ENCODE measurements at places on chromosomes 16 and 17.
A peak's percentile ranks its signal among the peaks of the same experiment; 100 is the strongest.

DNA sequence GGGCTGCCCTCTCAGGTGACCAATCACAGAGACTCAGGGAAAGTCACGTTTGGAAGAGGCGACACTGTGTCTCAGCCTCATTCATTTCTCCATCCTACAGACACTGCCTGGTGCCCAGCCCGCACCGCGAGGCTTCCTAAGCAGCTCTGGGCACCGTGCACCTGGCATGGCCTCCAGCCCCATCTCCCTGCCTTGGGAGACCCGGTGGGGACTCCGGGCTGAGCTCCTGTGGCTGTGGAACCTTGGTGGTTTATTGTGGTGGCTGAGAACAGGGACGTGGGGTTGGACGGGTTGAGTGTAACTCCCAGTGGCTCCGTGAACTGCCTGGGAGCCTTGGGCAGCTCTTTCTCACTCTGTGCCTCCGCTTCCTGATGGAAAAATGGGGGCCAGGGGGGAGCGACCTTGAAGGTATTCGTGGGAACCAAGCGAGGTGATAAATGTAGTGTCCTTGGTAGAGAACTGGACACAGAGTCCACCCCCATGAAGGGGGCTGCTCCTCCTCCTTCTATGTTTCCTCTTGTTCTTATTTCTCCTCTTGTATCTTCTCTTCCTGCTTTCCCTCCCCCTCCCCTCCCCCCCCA, 215.4 kb downstream of the SEC14L1 start:
- no peak for DNase-seq

- no peak for DNase-seq
Measured at GRCh38 chr17:4665027-4665426, 23.5 kb upstream of the ALOX15 start.

DNA sequence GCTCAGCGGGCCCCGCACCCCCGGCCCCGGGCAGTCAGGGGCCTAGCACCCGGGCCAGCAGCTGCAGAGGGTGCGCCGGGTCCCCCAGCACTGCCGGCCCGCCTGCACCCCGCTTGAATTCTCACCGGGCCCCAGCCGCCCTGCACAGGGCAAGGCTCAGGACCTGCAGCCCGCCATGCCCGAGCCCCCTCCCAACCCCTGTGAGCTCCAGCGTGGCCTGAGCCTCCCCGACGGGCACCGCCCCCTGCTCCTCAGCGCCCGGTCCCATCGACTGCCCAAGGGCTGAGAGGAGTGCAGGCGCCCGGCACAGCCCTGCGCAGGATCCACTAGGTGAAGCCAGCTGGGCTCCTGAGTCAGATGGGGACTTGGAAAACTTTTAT, 1.7 kb upstream of the BRCA1 start:
- DNase-seq = no peak

GRCh38 chr16:69709456-69710084, 16.8 kb downstream of the NQO1 start:
- no peak for DNase-seq

DNA sequence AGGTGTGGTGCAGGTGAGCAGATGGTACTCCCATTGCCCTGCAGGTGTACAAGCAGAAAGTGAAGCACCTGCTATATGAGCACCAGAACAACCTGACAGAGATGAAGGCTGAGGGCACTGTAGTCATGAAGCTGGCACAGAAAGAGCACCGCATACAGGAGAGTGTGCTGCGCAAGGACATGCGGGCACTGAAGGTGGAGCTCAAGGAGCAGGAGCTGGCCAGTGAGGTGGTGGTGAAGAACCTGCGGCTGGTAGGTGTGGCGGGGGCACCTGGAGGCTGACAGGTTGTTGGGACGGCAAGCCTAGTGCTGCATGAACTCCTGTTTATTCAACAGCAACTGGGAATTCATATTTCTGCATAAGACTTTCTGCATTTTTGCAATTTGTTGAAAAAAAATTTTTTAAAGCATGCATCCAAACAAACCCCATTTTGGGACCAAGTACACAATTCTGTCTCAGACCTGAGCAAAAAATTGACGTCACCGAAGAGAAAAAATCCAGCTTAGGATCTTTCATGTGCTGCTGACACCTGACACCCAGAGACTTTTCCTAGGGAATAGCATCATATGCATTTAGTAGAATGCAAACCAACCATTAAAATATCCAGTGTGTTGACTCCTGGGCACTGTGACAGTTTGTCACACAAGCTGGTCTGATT, 13.5 kb upstream of the DBNDD1 start:
- no peak for DNase-seq

DNA sequence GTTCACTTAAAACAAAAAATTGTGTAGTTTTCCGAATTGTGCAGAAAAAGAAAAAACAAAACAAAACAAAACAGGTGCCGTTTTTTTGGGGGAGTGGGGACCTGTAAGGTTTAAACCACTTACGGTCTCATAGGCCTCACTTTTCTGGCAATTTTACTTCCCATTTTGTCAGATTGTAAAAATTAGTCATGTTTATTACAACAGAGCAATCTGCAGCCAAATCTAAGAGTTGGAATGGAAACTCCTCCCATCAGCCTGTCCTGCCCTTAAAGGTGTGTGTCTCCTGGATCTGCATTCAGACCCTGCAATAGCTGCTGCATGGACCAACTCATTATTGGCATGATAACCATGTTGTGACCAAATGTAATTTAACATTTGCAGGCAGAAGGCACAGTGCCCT, 8.2 kb upstream of the SALL1 start:
- DNase-seq = no peak

DNA sequence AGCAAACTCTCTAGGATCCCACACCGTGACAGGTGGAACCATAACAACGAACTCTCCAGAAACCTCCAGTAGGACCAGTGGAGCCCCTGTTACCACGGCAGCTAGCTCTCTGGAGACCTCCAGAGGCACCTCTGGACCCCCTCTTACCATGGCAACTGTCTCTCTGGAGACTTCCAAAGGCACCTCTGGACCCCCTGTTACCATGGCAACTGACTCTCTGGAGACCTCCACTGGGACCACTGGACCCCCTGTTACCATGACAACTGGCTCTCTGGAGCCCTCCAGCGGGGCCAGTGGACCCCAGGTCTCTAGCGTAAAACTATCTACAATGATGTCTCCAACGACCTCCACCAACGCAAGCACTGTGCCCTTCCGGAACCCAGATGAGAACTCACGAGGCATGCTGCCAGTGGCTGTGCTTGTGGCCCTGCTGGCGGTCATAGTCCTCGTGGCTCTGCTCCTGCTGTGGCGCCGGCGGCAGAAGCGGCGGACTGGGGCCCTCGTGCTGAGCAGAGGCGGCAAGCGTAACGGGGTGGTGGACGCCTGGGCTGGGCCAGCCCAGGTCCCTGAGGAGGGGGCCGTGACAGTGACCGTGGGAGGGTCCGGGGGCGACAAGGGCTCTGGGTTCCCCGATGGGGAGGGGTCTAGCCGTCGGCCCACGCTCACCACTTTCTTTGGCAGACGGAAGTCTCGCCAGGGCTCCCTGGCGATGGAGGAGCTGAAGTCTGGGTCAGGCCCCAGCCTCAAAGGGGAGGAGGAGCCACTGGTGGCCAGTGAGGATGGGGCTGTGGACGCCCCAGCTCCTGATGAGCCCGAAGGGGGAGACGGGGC, 1.3 kb downstream of the SPN start:
- DNase-seq = no peak

- no peak for DNase-seq
Measured at GRCh38 chr16:46737621-46738214, 10.4 kb downstream of the MYLK3 start.

- no peak for DNase-seq
Measured at GRCh38 chr16:12258861-12259645, 282.5 kb downstream of the SNX29 start.

- DNase-seq = no peak
Measured at GRCh38 chr16:19822533-19822932, 62.1 kb downstream of the GPRC5B start.

DNA sequence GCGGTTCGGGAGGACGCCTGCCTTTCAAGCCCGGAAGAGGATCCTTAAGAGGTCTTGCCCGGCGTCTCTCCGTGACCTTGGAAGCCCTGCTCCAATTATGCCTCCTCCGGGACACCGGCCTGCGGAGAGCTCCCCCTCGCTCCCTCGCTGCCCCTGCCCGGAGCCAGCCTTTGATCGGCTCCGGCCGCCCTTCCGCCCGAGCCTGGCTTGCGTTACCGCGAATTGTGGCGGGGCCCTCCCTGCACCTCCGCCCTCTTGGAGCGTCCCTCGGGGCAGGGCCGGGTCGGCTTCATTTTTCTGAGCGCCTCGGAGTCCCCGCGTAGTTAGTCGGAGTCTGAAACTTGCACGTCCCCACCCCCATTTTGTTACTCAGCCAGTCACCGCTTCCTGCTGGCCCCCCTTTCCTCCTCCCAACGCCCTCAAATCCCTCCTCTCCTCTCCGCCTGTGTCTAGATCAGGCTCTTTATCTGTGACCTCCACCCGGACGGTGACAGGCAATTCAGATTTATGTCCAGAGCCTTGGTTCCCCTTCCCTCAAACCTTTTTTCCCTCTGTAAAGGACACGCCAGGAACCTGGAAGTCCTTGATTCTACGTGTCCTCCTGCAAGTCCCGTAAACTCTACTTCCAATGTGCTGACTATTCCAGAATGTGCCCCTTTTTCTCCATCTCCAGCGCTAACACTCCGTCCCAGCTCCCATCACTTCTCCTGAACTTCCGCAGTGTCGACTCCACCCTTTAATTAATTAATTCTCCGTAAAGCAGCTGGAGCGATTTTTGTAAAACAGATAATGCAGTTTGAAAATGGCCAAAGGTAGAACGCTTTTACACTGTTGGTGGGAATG, 569 bp upstream of the RABEP2 start:
- DNase-seq = peak; percentile 52

GRCh38 chr17:68512960-68513474, 787 bp downstream of the PRKAR1A start:
- no peak for DNase-seq

DNA sequence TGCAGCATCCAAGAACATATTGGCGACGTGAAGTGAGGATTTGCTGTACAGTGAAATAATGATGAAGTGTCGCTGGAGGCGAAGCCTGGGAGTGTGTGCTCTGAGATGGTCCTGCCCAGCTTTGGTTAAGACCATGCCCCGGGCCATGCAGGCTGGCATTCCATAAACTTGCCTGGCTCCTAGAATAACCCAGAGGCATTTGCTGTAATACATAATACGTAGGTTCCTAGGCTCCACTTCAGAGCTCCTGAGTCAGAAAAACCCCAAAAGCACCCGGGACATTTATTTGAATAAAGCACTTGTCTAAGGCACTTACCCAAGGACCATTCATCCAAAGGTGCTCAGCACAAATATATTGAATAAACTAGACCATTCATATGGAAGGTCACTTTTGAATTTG, 279.3 kb downstream of the ABCC12 start:
- no peak for DNase-seq

GRCh38 chr16:52095471-52095870, 451.5 kb downstream of the TOX3 start:
- no peak for DNase-seq

DNA sequence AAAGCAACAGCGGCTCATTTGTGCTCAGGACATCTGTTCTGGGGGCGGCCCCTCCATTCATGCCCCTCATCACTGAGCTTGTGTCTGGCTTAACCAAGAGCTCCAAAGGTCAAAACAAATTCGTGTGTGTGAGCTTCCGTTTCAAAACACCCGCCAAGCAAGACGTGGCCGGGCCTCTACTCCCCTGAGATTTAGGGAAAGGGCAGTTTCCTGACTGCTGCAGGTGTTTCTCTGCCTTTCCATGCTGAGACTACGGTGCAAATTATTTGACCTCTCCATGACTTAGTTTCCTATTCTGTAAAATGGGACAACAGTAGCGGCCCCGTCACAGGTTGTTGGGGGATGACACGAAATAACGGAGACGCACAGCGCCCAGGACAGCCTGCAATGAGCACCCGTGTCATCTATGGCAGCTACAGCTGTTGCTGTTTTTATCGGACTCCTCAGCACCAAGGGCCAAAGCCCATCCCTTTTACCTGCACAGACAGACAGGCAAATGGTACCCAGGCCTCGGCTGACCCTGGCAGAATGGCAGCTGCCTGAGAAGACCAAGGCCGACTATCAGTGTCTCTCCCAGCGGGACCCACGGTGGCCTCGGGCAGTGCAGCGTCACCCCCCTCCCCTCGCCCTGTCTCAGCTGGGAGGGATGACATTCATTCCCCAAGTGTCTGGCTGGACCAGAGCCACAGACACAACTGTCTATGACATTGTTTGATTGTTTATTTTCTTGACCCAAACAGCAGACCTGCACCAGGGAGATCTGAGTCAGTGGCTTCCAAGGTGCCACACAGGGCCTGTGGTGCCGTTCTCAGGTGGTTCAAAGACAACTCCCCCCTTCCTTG, 50.7 kb upstream of the DOC2B start:
- no peak for DNase-seq

- no peak for DNase-seq
Measured at GRCh38 chr17:41811549-41812380, at the start of gene P3H4. TSS of gene P3H4 (minus strand) at chr17:41811949. CDS start at chr17:41811915, 34 bp downstream.

- DNase-seq = no peak
Measured at GRCh38 chr16:22186517-22186916, 19.6 kb upstream of the EEF2K start.

GRCh38 chr17:66430846-66431795, 128.7 kb downstream of the PRKCA start:
- no peak for DNase-seq

DNA sequence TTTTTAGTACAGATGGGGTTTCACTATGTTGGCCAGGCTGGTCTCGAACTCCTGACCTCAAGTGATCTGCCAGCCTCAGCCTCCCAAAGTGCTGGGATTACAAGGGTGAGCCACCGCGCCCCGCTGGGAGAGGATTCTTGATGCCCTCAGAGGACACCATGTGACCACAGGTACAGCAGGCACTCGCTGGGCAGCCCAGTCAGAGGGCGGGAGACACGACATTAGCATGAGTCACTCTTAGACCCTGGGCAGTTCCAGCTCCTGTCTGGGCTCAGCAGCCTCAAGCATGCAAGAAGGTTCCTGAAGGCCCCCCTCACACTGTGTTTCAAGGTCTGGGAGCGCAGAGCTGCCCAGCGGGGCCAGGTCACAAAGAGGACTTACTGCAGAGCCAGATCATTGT, 11.9 kb downstream of the STAC2 start:
- no peak for DNase-seq

GRCh38 chr16:69566240-69566980, 644 bp downstream of the NFAT5 start:
- DNase-seq = no peak

DNA sequence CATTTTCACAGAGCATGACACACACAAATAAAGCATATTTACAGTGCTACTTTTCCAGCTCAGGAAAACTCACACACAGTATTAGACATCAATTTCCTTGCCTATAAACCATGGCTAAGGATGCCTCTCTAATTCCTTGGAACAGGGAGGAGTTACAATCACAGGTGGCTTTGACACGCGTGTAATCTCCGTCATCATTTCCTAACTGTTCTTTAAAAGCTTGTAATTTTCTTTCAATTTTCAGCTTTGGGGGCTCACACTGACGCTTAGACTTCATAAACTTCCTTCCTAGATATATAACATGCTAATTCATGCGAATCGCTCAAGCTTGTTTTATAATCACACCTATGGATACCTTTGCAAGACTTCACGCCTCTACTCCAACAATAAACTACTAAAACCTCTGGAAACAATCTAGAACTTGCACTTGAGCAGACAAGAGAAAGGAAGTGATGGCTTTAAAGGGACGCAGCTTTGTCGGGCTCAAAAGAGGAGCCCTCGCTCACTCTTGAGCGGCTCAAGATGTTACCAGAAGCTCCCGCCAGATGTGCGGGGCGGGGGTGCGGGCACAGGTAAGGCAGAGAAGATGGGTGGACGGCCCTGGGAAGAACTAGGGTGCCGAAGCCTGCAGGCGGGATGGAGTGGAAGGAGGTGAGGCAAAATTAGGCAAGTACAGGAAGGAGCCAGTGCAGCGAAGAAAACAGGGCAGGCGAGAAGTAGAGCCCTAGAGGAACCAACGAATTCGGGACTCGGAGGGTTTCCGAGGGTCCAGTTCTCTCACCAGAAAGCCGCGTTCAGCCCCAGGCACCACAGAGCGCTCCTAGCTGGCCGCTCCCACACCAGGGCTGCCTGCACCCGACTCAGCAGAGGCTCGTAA, 631 bp downstream of the RETREG3 start:
- DNase-seq = no peak
